Stimulated activated CD4-positive, alpha-beta T cell treated with anti-CD3 and anti-CD28 coated beads, Interleukin-15, amount 100 ng/mL, for 1 hour (primary cell): ENCODE measurements at places on chromosomes 2 and 18.

- no peak for DNase-seq
Observed at GRCh38 chr2:170883683-170884082, 45.4 kb upstream of the GORASP2 start.

GRCh38 chr2:96831679-96832078 lies 12.1 kb downstream of the ANKRD23 start:
- DNase-seq = no peak

GRCh38 chr2:241224018-241224850 lies 35.8 kb downstream of the ANO7 start:
- no peak for DNase-seq

GRCh38 chr18:3211236-3211992 lies 8.4 kb downstream of the MYOM1 start:
- no peak for DNase-seq

DNA sequence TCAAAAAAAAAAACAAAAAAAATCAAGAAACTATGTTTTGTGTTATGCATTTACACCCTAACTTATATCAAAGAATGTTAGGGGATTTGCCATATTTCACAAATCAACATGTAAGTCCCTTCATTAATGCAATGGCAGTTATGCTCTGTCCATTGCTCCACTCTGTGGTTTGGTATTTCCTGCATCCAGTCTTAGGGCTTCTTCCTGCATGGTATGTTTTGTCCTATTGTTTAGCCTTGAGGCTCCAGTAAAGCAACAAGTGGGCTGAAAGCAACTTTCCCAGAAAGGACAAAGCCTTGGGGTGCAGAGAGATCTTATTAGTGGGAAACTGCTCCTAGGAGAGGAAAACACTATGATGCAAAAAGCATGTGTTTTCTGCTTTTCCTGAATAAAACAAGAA lies 474.1 kb downstream of the IRS1 start:
- no peak for DNase-seq

- DNase-seq = no peak
Observed at GRCh38 chr18:21894619-21895367, 154.2 kb downstream of the MIB1 start.

DNA sequence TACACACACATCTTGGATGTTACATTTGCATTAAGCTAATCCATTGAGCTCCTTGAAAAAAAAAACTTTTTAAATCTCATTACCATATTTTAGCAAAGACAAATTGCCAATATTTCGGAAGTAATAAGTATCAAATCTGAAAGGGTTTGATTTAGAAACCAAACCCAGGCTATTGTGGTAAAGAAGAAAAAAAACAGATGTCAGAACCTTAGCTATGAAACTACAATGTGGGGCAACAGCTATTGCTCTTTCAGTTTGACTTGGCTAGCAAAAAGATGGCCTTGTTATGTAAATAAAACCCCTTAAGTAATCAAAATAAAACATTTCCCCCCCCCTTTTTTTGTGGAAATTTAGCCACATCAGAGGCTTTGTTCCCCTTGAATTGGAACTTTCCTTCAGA lies 41.2 kb upstream of the REG3A start:
- DNase-seq = no peak

- DNase-seq = no peak
Observed at GRCh38 chr18:64026350-64026749, 56.5 kb downstream of the SERPINB8 start.

GRCh38 chr2:30254685-30255001 lies 23.3 kb downstream of the LBH start:
- no peak for DNase-seq

DNA sequence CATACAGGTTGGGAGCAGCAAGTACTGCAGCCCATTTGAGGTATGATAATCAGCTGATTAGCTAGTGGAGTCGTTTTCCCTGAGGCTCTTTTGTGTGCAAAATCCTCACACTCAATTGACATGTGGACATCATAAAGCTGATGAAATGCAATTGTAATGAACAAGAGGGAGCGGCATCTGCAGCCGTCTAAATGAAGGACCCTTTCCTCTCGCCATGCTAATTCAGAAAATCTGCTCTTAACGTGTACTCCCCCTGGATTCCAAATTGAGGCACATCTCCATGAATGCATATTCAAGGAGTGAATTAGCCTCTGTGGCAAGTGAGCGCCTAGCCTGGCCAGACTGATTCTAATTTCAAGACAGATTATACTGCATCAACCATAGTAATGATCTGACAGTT lies 260.9 kb upstream of the ATP5MC3 start:
- no peak for DNase-seq

- DNase-seq = no peak
Observed at GRCh38 chr2:50746526-50746925, 285.4 kb downstream of the NRXN1 start.

DNA sequence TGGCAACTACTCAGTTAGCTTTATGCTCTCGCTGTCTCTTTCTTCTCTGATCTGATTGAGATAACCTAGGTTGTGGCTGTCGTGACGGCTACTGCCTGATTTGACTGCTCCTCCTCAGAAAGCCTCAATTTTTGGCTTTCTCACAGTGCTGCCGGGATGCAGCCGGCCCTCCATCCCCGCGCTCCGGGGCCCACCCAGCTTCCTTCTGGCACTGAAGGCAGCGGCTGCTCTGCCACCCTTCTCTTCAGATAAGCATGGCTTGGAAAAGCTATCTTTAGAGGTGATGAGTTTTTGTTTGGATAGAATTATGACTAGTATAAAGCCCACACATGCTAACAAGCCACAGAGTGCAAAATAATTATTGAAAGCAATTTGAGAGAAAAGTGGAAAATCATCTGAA lies 102.5 kb downstream of the DPP4 start:
- no peak for DNase-seq

DNA sequence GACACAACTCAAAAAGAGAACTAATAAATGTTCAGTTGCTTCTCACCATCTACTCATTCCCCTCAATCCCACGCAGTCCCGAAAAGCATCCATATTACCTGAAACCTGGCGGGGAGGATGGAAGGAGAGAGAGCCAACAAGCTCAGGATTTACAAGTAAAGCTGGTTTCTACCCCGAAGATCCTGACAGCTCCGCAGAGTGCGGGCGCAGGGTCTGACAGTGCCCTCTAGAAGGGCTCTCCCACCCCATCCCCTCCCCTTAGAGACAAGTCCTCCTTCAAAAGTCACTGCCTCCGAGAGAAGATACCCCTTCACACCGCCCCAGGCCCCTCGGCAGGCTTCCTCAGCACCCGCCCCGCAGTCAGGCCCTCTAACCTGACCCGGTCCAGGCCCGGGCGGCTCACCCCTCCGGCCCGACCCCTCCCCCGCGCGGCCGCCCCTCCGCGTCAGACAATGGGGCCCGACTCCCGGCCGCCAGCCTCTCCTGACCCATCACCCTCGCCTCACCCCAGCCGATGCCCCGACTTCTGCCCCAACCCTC lies 550 bp downstream of the RAB1A start:
- DNase-seq = peak; percentile 24

DNA sequence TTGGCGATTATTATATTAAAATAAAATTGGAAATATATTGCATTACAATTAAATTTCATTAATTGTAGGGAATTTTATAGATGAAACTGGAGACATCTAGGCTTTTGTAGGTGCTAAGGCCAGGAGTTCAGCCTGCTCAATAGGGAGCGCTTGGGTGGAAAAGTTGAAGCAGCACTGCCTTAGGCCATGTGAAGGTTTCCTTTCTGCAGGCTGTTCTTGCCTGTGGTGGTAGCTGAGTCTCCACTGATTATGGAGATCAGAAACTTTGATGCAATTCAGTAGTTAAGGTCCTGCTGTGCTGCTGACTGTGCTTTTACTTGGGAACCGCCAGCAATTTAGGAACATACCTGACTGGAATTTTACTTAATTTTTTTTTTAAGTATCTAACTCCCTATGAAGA lies 179.9 kb upstream of the BOD1L2 start:
- DNase-seq = no peak

GRCh38 chr2:239903803-239904202 lies 121.3 kb downstream of the NDUFA10 start:
- no peak for DNase-seq

GRCh38 chr2:206105038-206105437 lies 19.1 kb upstream of the INO80D start:
- no peak for DNase-seq

- no peak for DNase-seq
Observed at GRCh38 chr2:39050109-39050508, 70.7 kb downstream of the SOS1 start.

GRCh38 chr2:102664471-102664909 lies 45.1 kb downstream of the SLC9A2 start:
- peak; percentile 25 for DNase-seq
